T-helper 17 cell (primary cell): ENCODE measurements at places on chromosomes 2 and 18.

DNA sequence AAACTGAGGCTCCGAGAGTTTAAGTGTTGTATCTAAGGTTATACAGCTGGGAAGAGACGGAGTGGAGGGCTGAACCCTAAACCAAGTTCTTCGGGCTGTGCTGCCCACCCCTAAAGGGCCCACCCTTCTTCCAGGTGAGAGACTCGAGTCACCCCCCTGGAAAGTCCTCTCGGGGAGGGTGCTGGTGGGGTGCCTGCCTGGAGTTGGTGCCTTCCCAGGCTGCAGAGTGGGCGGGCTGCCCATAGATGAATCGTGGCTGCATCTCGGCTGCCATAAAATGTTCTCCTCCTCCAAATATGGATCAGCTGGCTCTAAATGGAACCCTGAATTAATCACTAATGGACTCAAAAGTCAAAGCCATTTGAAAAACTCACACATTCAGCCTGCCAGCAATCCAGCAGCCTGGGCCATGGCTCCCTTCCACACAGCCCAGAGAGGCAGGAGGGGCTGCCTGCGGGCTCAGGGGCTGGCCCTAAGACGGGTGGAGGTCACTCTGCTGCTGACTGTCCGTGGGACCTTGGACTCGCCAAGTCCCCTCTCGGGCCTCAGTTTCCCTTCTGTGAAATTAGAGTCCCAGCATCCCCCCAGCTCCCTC lies 7.7 kb downstream of the CIB4 start:
- no peak for DNase-seq

DNA sequence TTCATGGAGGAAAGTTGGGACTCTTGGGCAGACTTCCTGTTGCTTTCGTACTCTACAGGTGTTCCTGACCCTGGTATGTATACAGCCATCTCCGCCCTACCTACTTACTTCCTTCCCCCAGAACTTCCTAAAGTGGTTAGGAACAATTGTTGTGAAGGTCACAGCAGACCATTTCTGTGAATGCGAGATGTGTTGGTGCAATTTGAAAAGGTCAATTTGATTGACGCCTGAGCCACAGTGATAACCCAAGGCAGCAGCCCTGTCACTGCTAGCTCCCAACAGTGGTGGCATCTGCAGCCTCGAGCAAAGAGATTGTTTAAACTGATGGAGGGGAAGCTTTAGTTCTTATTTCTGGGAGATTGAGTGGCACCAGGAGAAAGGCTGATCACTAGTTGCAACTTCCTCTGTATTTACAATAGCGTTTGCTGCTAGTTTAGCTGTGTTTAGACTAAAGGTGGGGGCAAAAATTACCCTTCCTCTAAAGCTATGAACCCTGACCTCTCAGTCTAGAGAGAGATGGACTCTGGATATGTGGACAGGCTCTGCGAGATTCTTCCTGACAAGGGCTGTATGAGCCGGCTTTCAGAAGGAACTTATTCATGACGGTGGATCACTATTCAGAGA lies 78.3 kb upstream of the MAP4K3 start:
- DNase-seq, result no peak

GRCh38 chr2:72953976-72954375 lies 36.7 kb downstream of the EMX1 start:
- no peak for DNase-seq

DNA sequence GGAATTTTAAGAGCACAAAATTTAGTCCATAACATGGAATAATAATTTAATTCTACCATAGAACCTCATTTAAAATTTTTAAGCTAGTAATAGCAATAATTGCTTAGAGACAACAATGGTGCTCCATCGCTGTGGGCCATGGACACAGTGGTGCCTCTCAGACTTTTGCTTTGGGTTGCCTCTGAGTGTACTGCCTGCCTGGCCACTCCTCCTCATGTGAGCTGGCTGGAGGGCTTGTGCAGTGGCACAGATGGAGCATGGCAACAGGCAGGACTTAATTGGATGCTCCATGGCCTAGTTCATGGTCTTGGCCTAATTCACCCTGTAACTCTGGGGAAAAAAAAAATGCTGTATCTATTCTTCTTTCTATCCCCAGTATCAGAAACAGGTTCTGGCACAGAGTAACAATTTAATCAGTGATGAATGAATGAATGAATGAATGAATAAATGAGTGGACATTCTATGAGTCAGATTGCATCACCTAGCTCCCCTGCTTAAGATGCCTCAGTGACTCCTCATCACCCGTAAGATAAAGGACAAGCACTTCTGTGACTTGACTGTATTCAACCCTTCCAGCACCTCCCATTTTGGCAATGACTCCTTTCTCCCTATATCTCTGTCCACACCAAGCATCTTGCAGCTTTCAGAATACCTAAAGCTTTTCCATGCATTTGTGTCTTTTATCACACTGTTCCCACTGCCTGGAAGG lies 211.8 kb upstream of the SLC14A2 start:
- no peak for DNase-seq

DNA sequence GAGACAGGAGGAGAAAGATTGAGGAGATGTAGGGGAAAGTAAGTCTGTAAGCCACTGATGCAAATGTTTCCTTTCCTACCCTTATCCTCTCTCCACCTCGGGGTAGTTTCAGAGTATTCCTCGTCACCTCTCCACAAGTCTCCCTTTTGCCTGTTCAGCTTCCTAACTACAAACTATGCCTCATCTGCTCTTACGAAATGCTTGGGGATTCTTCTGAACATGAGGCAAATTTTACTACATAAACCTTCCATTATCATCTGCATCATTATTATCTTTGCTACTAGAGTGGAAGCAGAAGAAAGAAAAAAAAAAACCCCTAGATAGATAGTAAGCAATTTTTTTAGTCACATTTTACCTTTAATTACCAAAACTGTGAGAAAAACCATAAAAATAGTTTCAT lies 43.1 kb upstream of the CWC22 start:
- DNase-seq, result no peak

DNA sequence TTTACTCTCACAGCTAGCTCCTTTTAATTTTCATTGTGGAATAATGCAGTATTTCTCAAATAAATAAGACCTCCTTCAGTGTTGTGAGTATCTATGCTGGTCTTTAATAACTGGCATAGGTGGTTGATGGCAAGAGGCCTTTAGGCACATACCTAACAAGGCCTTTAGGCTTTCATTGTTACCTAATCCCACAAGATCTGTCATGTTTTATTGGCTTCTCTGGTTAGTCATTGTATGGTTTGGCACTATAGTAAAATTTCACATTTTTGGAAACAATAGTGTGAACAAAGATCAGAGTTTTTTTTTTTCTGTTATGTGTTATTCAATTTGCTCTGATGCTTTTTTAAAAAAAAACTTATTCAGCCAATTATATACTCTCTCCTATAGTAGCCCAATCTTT lies 89.8 kb upstream of the NEUROD1 start:
- DNase-seq, result no peak

DNA sequence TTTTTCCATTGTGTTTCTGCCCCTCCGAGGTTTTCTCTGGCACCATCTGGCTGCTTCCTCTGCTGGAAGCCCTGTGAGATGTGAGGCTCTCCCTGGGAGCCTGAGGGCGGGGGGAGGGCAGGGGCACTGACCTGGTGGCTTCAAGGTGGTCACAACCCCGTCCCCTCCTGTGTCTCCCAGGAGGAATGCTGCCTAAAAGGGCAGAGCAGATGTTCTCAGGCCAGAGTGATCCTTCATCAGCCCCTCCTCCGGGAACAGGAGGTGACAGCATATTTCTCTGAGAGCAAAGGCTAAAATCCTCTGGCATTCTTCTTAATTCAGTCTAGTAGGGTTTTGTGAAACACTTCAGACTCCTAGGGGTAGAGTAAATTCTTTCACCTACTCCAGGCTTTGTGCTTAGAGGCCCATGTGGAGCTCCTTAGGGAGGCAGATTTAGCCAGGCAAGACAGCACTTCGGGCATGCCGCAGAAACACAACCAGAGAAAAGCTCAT lies 18.3 kb upstream of the GREB1 start:
- no peak for DNase-seq

- DNase-seq, result no peak
Observed at GRCh38 chr18:43004421-43004820, 111.1 kb downstream of the RIT2 start.
